Hematopoietic multipotent progenitor cell (in vitro differentiated cells): ENCODE measurements at places on chromosomes 11 and 22. TPM values are rescaled to one million over a fixed set of nuclear protein-coding genes. Genes with fewer than 3 reads are reported as not detected.

- peak; percentile 43 for DNase-seq
Measured at GRCh38 chr11:2376751-2377451, at the start of gene CD81. TSS of gene CD81 (plus strand) at chr11:2377310. CDS start at chr11:2377550, 240 bp downstream.

GRCh38 chr22:36398601-36399471 is 11.1 kb upstream of the MYH9 start:
- DNase-seq, result no peak

- DNase-seq, result no peak
Measured at GRCh38 chr22:45503816-45504372, 1.2 kb downstream of the FBLN1 start.

GRCh38 chr11:74004759-74005615 is 3.9 kb downstream of the UCP3 start:
- DNase-seq, result peak; percentile 69

DNA sequence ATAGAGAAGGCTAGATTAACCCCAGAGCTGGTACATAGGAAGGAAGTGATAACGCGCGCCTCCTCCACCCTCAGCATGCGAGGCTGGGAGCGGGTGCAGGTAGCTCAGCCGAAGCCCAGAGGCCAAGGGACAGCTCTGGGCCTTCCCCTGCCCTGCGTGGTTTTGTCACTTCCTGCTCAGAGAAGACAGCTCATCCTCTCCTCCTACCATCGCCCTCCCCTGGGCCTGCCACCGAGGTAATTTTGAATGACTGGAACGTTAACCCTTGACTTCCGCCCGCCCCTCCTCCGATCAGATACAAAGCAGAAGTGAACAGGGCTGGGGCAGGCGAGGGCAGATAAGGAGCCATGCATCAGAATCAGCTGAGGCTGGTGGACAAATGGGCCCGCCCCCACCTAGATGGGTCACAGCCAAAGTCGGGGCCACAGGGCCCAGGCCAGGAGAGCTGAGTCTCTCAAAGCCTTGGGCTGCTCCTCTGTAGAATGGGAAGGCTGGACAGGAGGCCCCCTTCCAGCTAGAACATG is 1.6 kb downstream of the RAC2 start:
- peak; percentile 96 for DNase-seq

- DNase-seq, result no peak
Measured at GRCh38 chr22:37940698-37941376, 12.6 kb downstream of the C22orf23 start.

- no peak for DNase-seq
Measured at GRCh38 chr11:27514076-27514475, 7.5 kb upstream of the LIN7C start.

GRCh38 chr11:112620621-112621394 is 340.4 kb upstream of the NCAM1 start:
- DNase-seq, result no peak

DNA sequence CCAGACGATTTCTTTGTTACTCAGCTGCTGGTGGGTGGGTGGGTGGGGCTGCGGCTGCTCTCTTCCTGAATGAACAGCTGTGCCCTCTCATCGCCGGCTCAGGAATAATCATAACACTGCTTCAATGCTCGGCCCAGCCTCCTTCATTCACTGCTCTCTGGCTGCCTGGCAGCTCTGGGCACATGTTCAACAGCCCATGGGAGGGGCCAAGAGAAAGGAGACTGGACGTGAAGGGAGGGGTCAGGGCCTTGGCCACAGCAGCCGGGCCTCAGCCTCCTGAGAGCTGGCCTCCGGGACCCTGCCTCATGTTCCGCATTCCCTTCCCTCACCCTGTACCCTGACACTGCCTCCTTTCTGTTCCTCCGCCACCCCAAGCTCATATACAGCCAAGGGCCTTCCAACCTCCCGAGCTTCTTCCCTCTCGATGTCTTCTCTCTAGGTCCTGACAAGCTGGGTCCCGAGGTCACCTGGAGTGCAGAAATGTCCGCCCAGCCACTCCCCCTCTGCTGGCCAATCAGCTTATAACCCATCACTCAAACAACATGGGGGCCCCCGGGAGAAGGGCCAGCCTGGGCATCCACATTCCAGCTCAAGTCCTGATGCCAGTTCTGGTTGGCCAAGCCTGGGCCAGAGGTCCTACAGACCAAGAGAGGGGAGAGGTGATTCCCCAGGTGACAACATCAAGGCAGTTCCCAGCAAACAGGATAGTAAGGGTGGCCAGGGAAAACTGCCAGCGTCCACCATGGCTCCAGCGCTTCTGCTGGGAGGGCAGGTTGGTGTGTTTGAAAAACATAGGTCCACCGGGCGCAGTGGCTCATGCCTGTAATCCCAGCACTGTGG is 3.2 kb upstream of the CSDC2 start:
- DNase-seq, result no peak

GRCh38 chr22:26993886-26994285 is 336.5 kb downstream of the MIAT start:
- no peak for DNase-seq

Gene RIMBP3C
- 5.9 TPM for total RNA-seq

Gene RNF121
- 30.7 TPM for total RNA-seq
